Stimulated activated CD4-positive, alpha-beta T cell treated with anti-CD3 and anti-CD28 coated beads, Interleukin-4, amount 100 ng/mL, for 1 hour (primary cell): ENCODE measurements at places on chromosomes 11 and 22.

DNA sequence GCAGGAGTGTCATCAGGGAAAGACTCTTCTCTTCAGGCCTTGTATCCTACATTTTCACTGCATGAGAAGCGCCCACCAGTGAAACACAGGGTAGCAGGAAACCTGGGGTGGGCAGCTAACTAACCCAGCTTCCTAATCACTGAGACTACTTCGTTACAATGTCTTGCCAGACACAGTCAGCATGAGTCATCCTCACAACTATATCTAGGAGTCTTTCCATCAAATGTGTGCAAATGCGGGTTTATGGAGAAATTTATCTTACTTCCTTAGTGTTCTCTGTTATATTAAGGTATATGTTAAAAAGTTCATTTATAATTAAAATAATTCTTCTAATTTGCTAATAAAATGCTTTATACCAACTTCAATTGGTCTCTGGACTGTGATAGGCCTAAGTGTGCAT lies 79.9 kb upstream of the RAB1B start:
- no peak for DNase-seq

DNA sequence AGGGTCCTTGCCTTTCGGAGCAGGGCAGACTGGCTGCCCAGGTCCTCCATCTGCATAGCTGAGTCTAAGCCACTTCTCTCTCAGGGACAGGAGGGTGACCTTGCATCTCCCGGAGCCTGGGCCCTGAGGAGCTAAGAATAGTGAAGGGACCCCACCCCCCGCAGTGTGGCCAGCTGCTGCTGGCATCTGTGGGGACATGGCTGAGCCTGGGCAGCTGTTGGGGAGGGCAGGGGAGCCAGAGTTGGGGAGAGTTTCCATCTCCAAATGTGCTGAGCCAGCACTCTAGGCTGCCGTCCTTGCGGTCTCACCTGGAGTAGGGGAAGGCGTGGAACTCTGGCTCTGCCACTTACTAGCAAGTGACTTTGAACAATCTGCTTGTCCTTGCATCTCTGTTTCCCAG lies 34.8 kb upstream of the SHISAL1 start:
- no peak for DNase-seq

- DNase-seq, result no peak
Observed at GRCh38 chr22:48492366-48493320, 1335.0 kb downstream of the BRD1 start.

GRCh38 chr22:25712661-25713400 lies 29.2 kb upstream of the MYO18B start:
- DNase-seq, result no peak

- no peak for DNase-seq
Observed at GRCh38 chr11:64614917-64615316, 23.9 kb downstream of the SLC22A12 start.

DNA sequence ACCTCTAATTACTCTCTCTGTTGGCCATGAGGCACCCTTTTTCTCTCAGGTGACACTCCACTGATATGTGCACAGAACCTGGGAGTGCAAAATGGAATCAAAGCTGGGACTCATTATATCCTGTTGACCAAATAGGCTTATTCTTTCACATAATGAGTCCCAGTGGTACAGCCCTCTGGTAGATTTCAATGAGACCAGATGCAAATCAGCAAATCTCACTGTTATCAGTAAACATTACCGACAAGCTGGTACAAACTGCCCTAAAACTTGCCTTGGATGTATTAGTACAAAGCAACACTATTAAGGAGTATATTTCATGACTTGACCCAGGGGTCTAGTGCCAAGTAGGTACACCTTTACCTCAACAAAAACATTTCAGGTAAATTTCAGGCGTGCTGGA lies 128.3 kb downstream of the DDX10 start:
- DNase-seq, result no peak

DNA sequence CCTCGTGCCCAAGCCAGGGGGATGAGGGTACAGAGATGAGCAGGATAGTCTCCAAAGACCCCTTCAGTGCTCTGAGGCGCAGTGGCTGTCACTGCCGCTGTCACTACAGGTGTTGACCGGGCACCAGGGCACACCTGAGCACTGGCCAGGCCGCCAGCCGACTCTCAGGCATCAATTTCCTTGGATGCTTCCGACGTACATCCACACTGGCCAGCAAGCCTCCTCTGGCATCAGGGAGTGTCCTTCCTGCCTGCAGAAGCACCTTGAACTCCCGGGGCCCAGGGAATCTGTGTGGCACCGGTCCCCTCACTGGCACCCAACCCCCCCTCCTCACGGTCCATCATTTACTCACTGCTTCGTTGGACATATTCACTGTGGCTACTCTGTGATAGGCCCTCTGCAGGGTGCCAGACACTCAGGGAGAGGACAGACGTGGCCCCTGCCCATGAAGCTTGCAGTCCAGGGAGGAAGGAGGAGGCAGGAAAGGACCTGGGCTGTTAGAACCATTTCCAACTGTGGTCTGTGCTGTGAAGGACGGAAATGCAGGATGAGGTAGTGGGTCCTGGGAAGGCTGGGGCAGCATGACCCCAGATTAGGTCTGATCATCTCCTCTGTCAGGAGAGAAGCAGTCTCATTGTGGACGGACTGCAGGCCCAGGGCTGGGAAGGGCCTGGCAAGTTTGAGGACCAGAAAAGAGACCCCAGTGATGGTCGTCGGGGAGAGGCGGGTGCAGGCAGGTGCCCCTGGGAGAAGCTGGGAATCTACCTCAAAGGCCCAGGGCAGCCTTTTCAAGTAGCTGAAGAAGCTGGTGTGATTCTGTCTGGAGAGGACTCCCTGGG lies 46.3 kb upstream of the ANO1 start:
- no peak for DNase-seq

- no peak for DNase-seq
Observed at GRCh38 chr11:47511917-47512316, 41.0 kb downstream of the CELF1 start.

DNA sequence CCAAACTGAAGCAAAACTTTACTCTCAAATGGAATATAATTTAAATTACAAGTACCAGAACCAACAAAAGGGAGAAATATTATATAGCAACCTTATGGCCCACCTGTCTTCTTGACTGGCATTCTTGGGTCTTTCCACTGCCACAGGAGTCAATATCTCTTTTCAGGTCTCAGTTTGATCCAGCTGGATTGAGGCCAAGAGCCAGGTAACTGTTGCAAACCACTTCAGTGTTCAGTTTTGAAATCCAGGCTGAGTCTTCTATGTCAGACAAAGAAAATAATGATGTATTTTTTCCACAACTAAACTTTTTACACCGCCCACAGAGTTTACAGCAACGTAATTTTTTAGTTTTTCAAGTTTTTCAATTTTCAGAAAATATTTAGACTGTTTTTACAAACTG lies 648 bp downstream of the DLG2 start:
- no peak for DNase-seq

DNA sequence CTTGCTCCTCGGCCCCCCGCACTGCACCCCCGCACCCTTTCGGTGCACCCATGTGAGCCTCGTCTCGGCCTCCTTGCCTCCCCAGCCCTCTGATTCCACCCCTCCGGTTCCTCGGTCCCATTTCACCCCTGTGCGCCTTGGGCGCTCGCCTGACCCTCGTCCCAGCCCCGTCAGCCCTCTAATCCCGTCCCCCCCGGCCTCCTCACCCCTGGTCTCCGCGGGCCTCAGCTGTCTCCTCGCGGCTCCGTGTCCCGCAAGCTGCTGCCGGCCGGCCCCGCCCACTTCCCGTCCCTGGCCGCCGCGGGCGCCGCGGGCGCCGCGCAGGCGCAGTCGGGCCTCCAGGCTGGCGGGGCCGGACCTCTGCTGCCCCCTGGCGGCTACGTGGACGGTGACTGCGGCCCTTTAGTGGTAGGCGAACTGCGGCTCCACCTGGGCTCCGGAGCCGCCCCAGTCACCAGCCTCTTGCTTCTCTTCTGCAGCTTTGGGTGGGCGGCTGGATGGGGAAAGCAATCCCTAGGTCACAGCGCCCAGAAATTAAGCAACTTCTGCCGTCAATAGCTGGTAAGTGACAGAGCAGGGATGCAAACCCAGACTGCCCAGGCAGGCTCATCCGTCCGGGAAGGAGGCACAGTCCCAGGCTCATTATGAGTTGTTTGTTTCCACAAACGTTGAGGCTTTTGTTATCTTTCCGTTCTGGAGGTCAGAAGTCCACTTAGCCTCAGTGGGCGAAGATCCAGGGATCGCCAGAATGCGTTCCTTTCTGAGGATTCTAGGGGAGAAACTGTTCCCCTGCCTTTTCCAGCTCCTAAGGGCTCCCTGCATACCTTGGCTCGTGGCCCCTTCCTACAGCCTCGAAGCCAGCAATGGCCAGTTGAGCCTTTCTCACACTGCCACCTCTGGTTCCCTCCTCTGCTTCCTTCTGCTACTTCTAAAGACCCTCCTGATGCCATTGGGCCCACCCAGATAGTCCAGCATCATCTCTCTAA lies at the start of gene PPM1F:
PPM1F (minus strand) TSS at position 263 of the 986 bp plus-strand sequence. CDS start 6,800 bp downstream, outside the sequence.
- DNase-seq, result peak; percentile 92

DNA sequence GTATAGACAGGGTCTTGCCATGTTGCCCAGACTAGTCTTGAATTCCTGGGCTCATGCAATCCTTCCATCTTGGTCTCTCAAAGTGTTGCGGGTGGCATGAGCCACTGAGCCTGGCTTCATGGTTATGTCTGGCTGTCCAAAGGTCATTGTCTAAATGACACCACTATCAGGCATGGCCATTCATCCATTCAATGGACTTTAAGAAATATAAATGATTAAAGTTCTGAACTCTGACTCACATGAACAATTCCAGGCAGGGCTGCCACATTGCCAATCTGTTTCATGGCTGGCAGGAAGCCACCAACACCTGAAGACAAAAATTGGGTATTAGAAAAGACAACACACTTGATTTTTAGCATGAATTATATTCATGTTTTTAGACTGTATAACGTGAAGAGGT lies 4.1 kb downstream of the RTCB start:
- DNase-seq, result no peak

DNA sequence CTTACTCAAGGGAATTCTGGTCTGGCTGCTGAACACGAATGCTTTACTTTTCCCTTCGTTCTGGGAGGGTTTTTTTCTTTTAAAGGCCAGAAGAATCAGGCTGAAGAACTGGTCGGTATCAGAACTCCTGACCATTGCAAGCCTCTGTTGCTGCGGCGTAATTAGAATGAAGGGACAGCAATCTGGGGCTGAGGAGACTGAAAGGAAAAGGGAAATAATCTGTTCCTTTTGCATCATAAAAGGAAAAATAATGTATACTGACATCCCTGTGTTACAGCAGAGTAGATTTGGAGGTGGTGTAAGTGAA lies 670 bp downstream of the SC5D start:
- DNase-seq, result no peak

GRCh38 chr11:125886997-125887372 lies 483 bp upstream of the HYLS1 start:
- peak; percentile 36 for DNase-seq

DNA sequence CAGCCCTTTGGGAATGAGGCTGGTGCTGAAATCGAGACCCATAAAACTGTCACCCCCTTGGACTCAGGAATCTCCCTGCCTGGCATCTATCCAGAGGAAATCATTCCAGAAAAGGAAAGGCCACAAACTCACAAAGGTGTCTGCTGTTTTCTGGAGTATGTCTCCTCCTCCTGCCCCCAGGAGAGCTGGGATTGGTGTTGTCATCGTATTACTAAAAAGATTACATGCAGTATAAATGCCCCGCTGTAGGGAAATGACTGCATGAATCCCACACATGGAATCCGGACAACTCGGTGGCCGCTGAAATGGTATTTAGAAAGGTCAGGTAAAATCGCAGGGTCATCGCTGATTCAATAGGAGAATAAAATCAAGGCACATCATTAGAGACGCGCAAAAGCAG lies 18.9 kb upstream of the RFPL3 start:
- DNase-seq, result no peak

- DNase-seq, result no peak
Observed at GRCh38 chr11:62344210-62344609, 7.0 kb downstream of the ASRGL1 start.

- DNase-seq, result no peak
Observed at GRCh38 chr11:75076671-75077070, 20.0 kb downstream of the OR2AT4 start.

- DNase-seq, result no peak
Observed at GRCh38 chr22:48097723-48098122, 1335.3 kb downstream of the TBC1D22A start.

GRCh38 chr11:6650980-6651379 lies 4.6 kb downstream of the DCHS1 start:
- DNase-seq, result peak; percentile 18

- no peak for DNase-seq
Observed at GRCh38 chr11:128260398-128260797, 327.0 kb downstream of the ETS1 start.

- no peak for DNase-seq
Observed at GRCh38 chr22:23384431-23384830, 195.7 kb downstream of the IGLL1 start.

DNA sequence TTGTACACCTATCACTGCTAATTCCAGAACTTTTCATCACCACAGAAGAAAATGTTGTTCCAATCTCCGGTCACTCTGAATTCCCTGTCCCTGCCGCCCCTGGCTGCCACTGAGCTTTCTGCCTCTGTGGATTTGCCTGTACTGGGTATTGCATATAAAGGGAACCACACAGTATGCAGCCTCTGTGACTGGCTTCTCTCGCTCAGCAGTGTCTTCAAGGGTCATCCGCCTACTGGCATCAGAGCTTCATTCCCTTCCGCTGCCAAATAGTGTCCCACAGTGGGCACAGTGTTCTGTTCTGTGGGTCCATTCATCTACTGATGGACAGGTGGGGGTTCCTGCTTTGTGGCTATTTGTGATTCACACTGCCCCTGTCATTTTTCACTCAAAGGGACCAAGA lies 5.3 kb downstream of the DHCR7 start:
- DNase-seq, result no peak

- DNase-seq, result no peak
Observed at GRCh38 chr11:93784935-93785360, 866 bp downstream of the MED17 start.

DNA sequence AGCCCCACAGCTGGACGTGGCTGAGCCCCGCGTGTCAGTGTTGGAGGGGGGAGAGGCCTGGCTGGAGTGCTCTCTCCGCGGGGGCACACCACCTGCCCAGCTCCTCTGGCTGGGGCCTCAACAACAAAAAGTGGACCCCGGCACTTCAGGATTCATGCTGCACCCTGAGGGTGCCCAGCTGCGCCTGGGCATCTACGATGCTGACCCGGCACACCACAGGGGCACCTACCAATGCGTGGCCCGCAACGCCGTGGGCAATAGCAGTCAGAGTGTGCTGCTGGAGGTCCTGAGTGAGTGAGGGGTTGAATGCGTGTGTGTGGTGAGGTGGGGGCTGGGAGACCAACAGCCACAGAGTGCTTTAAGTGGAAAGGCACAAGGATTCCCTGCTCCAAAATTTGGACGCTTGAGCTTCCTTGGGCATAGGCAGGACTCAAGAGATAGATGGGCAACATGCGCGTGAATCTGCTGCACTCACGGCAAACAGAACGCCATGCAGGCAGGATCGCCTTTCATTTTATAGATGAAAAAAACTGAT lies 7.6 kb downstream of the VSIG10L2 start:
- DNase-seq, result no peak

GRCh38 chr11:92852229-92852628 lies 117.2 kb upstream of the MTNR1B start:
- DNase-seq, result no peak

- DNase-seq, result no peak
Observed at GRCh38 chr11:77778549-77778948, 42.0 kb downstream of the RSF1 start.

- no peak for DNase-seq
Observed at GRCh38 chr22:45972091-45972888, 4.7 kb downstream of the WNT7B start.
